ENCODE measurements at places on chromosomes 12 and 14.

DNA sequence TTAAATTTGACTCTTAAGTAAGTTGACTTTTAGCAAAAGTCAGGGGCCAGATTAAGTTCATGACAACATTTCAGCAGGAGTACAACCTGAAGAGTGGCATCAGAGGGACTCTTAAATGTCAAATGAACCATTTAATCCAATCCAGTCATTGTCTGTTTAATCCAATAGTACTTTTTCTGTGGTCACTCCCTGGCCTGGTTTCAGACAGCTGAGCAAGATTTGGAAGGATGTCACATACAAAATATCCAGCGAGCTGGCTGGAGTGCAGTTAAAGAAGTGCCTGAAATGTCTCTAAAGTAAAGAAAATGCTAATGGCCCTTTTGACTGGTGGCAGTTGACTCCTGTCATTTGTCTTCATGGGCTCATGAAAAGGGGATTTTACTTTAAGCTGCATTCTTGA lies 1082.1 kb downstream of the AACS start:
- no peak for DNase-seq

GRCh38 chr12:42447371-42447786 lies 121.4 kb downstream of the PPHLN1 start:
- no peak for DNase-seq

DNA sequence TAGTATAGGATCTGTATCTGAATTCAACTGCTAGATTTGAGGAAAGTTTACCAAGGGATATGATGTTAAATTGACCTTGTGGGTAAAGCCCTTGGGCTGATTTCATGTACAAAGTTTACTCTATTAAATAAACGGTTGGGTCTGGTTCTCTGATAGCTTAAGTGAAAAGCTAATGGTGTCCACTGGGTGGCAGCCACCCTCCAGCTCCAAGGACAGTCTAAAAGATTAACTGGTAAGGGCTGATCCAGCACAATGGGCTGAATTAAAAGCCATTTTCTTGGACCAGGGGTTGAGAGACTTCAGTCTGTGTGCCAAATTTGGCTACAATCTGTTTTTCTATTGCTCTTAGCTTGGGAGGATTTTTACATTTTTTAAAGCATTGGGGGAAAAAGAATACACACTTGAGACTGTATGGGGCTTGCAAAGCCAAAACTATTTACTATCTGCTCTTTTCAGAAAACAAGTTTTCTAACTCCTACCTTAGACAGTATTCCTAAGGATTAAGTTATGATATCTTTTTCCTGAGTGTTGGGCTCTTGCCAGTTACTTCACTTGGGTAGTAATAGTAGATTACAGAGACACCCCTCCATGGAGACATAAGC lies 116.5 kb downstream of the GPHN start:
- DNase-seq, result peak; percentile 17

GRCh38 chr14:90797919-90798318 lies 18.3 kb downstream of the TTC7B start:
- no peak for DNase-seq

DNA sequence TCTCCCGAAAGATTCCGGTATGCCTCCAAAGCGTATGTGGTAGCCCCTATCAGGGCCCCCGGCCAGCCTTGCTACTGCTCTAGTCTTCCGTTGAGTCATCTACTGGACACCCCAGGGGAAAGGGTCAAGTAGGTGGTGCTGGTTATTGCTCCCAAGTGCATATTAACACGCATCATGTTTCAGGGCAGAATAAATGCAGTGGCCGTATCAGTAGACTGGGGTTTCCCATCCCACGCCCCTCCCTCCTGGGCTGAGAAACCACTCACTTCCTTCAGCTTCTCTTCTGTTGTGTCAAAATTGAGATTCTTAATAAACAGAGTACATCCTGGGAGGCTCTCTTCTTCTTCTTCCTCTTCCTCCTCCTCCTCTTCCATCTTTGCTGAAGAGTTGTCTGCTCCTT lies 39.3 kb downstream of the RBM19 start:
- no peak for DNase-seq

- DNase-seq, result no peak
Observed at GRCh38 chr12:87931812-87932211, 97.4 kb downstream of the C12orf50 start.

DNA sequence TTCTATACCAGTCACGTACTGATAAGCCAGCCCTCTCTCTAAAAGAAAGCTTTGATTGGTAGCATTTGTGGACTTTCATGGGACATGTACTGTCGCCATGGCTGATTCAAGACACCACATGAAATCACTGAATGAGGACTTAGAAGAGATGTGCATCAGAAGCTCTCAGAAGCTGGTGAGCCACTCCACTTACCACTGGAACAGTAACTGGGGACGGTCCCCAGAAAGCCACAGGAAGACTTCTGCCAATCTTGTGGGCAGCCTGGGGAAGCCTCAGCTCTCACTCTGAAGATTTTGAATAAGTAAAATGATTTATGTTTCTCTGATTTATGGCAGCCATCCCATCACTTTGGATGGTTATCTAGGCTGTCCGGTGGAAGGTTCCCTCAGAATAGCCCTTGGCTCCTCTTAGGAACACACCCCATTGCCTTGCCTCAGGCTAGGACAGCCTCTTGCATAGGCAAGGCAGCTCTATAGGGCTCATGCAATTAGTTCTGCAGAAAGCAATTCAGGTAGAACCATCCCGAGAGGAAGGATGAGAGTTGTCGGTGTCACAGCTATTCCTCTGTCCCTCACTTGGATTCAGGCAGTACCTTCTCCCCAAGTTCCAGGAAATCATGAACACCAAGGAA lies 9.8 kb downstream of the DHRS1 start:
- DNase-seq, result no peak

DNA sequence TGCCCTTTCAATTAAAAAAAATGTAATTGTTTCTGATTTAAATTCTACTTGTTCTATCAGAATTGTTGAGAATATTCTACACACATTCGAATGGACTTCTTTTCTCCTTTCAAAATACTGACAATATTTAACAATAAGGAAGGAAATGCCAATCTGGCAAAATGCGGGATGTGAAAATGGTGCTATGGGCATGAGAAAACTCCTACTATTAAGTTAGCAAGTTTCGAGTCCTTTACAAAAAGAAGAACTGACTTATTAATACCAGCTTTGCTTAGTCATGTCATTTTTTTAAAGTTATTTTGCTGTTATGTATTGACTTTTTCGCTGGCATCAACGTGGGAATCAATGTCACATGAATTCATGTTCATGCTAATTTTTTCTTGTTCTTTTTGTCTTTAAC lies 31.7 kb upstream of the ARL1 start:
- DNase-seq, result no peak

GRCh38 chr12:57175428-57176138 lies 28.2 kb upstream of the LRP1-AS start:
- no peak for DNase-seq

DNA sequence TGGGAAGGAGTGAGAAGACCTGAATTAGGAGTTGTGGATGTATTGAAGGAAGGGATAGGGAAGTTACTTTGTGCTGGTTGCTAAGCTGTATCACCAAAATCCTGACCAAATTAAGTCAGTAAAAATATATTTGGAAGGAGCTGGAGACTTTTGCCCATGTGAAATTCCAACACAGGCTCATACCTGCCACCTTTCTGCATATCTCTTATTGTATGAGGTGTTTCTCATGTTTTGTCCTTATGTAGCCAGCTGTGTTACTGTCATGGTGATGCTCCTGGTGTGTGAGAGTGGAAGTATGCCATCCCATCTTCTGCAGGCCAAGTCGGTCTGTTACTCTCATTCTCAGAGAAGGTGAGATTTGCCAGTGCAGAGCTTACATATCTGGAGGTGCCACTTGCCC lies 29.4 kb upstream of the RNU6-8 start:
- no peak for DNase-seq

- no peak for DNase-seq
Observed at GRCh38 chr12:44550377-44550776, 325.7 kb downstream of the NELL2 start.

- no peak for DNase-seq
Observed at GRCh38 chr12:85559127-85559526, 277.1 kb downstream of the RASSF9 start.

GRCh38 chr12:25317553-25317952 lies 66.8 kb upstream of the KRAS start:
- no peak for DNase-seq

- DNase-seq, result no peak
Observed at GRCh38 chr12:120230326-120230973, 29.5 kb upstream of the RPLP0 start.

- no peak for DNase-seq
Observed at GRCh38 chr14:104424406-104425072, 155.0 kb upstream of the C14orf180 start.

GRCh38 chr12:94263011-94263811 lies 114.8 kb downstream of the PLXNC1 start:
- DNase-seq, result no peak

All from GM12891 (cell line).